ENCODE measurements at places on chromosomes 16 and 17.

DNA sequence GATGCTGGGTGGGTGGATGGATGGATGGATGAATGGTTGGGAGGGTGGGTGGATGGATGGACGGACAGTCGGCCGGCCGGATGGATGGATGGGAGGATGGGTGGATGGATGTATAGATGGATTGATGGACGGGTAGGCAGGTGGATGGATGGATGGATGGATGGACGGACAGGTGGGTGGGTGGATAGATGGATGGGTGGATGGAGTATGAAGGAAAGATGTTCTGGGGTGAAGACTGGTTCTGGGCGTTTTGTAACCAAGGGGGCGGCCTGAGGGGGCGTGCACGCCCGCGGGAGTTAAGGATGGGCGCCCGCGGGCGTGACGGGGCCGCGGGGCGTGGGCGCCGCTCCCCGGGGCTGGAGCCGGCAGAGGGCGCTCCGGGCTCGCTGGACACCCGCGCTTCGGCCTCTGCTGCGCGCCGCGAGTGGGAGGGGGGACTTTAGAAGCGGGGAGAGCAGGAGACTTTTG lies at the start of gene NECAB2:
NECAB2 (plus strand) TSS at position 407 of the 468 bp plus-strand sequence. CDS start 405 bp downstream, outside the sequence.
- DNase-seq = no peak

DNA sequence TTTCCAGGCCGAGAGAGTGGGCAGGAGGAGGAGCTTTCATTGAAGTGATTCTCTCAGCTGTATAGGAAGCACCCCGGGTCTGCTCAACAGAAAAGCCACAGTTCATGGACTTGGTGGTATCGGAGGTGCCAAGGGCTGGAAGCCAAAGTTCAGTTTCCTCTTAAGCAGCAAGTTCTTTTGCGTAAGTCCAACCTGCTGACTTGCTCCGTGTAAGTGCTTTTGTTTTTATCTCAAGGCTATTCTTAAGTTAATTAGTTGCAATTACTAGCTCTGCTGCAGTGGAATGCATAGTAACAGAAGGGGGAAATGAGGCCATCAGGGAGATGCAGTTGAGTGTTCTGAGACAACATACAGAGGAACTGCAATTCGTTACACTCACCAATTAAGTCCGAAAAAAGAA lies 44.6 kb downstream of the SMIM36 start:
- DNase-seq = no peak

DNA sequence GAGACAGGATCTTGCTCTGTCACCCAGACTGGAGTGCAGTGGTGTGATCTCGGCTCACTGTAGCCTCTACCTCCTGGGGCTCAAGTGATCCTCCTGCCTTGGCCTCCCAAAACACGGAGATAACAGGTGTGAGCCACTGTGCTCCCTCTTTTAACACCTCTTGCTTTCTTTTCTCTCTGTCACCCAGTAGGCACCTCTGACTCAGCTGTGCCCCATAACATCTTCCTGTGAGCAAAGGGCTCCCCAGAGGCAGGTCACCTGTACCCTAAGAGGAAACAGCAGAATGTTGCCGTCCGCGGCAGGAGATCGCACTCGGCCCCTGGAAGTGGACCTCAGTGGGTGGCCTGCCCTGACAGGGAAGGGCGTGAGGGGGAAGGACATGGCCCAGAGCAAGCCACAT lies 918 bp upstream of the NLRC3 start:
- no peak for DNase-seq

DNA sequence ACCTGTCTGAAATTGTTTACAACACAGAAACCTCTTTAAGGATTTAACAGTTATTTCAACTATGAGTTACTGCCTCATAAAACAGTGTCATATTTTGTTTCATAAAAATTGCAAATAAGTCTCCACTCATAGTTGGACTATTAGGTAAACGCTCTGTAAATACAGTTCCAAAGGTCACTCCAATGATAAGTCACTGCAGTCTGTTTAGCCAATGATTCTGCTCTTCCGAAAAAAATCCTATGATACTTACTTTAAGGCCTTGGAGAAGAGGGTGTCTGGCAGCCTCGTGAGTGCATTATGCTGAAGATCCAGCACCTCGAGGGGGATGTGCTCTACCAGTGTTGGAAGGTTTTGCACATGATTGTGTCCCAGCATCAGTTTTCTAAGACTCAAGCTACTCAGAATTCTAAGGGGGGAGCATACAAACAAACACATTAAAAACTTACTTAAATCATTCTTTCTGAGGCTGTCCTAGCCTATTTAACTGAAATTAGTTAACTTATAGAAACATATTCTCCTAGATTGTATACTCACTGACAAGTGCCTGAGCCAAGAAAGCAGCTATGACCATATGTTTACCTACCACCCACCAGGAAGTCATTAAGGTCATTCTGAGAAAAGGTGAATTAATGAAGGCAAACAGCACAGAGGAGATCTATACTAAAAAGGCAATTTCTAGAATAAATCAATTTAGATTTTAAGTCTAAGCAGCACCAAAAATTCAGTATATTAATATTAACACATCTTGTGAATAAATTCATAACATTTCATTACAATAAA lies 41.1 kb downstream of the MARVELD3 start:
- peak; percentile 45 for DNase-seq

DNA sequence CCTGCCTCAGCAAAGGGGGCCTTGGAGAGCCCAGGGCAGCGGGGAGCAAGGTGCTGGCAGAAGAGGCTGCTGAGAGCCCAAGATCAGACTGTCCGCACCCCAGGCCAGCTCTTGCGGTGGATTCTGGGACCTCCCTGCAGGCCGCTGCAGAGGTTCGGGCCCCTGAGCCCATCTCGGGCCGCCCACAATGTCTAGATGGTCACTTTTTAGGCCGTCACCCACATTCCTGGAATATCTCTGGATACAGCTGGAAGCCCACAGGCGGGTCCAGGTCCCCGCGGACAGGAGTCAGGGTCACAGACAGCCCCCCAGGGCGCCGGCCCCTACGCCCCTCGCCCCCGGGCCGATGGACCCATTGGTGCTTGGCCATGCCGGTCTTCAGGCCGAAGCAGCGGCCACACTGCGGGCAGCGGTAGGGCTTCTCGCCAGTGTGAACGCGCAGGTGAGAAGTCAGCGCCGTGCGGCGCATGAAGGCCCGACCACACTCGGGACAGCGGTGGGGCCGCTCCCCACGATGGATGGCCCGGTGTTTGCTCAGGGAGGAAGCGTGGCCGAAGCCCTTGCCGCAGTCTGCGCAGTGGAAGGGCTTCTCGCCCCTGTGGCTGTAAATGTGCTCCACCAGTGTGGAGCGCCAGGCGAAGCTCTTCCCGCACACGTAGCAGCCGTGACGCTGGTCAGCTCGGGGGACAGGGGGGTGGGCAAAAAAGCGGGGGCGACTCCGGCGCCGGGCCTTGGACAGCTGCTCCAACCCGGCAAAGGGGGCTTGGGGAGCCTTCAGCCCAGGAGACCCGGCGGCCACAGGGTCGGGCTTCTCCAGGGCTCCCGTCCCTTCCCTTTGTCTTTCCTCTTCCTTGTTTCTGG lies 2.1 kb downstream of the ZNF747 start:
- DNase-seq = no peak

DNA sequence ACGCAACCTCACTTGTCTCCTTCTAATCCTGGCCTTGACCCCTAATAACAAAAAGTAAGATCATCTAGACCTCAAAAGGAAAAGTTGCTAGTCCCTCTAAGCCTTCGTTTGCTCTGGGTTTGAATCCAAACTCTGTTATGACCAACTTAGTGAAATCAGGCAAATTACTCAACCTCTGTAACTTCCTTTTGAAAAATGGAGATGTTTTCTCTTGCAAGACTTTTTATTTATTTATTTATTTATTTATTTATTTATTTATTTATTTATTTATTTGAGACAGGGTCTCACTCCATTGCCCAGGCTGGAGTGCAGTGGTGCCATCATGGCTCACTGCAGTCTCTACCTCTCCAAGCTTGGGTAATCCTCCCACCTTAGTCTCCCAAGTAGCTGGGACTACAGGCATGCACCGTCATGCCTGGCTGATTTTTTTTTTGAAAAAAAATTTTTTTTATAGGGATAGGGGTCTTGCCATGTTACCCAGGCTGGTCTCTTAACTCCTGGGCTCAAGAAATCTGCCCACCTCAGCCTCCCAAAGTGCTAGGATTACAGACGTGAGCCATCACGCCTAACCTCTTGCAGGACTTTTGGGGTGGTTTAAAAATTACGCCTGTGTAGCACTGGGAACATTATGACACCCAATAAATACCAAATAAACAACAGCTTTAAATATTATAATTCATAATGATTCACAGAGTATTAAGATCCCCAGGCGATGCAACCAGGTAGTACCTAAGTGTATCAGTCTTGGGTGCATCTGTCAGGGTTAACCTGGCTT lies 63.4 kb downstream of the PITPNC1 start:
- no peak for DNase-seq

GRCh38 chr16:2209258-2210008 lies 1.2 kb downstream of the BRICD5 start:
- no peak for DNase-seq

DNA sequence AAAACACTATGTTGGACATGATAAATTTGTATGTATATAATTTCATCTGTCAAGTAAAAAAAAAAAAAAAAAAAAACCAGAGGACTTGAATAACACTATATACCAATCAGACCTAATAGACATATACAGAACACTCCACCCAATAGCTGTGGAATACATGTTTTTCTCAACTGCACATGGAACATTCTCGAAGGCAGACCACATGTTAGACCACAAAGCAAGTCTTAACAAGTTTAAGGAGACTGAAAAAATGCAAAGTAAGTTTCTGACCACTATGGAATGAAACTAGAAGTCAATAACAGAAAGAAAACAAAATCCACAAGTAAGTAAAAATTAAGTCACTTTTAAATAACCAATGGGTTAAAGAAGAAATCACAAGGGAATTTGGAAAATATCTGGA lies 8.4 kb upstream of the CNTNAP4 start:
- no peak for DNase-seq

- DNase-seq = no peak
Measured at GRCh38 chr17:28889996-28890395, 7.5 kb downstream of the FLOT2 start.

DNA sequence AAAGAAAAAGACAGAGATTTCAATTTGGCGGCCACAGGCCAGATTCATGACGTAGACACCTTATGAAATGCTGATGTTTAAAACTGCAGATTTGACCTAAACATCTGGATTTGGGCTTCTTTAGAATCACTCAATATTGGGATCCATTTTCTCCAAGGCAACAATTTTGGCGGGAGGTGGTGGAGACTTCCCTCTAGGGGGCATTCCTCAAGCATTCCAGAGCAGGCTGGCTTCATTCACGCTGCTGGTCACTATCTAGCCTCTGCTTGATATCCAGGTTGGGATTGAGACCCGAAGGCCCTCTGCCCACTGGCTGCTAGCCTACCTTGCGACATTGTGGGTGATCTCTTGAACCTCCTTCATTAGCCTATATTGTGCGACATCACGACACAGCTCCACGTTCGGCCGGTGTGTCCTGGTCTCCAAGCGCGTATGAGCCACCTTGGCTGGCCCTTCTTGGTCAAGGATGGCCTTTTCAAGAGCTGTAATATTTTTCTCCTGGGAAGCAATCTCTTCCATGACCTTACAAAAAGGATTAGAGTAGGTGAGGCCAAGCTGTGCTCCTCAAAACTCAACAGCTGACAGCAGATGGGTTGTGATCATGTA lies 24.5 kb downstream of the FBXO39 start:
- DNase-seq = no peak
